ENCODE measurements at places on chromosomes 2 and 18. TPM values are rescaled to one million over a fixed set of nuclear protein-coding genes. Genes with fewer than 3 reads are reported as not detected.

GRCh38 chr2:221088506-221088905 lies 483.6 kb downstream of the EPHA4 start:
- no peak for DNase-seq

GRCh38 chr18:60981682-60982328 lies 351.4 kb upstream of the CDH20 start:
- DNase-seq, result no peak

DNA sequence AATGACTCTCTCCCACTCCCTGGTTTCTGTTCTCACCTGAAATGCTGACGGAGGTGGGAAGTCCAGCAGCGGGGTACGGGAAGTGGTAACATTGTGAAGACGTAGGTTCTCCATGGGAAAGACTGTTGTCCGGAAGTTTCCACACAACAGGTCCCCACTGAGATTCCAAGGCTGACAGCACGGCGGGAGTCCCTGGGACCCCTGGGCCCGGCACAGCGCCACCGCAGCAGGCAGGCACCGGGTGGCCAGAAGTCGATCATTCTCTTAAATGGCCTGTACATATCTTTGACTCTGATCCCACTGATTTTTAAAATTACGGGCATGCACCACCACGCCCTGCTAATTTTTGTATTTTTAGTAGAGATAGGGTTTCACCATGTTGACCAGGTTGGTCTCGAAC lies 201.0 kb upstream of the SALL3 start:
- no peak for DNase-seq

- DNase-seq, result no peak
Measured at GRCh38 chr2:25692143-25692542, 18.8 kb upstream of the DTNB start.

DNA sequence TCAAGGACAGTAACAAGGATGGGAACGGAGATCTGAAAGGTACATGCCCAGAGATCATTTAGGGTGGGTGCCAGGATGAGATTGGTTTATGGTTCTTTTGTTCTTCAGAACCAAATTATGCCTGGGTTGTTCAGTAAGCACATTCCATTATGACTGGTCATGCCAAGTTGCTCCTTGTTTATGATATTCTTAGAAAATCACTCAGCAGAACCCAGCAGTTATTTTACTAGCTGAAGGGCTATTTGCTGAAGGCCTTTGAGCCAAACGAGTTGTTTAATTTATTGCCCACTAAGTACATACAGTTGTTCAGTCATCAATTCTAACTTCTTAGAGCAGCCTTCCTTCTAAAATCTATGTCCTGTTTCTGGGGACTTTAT lies 635 bp downstream of the SLC3A1 start:
- no peak for DNase-seq

- no peak for DNase-seq
Measured at GRCh38 chr2:23375448-23375847, 9.5 kb upstream of the KLHL29 start.

DNA sequence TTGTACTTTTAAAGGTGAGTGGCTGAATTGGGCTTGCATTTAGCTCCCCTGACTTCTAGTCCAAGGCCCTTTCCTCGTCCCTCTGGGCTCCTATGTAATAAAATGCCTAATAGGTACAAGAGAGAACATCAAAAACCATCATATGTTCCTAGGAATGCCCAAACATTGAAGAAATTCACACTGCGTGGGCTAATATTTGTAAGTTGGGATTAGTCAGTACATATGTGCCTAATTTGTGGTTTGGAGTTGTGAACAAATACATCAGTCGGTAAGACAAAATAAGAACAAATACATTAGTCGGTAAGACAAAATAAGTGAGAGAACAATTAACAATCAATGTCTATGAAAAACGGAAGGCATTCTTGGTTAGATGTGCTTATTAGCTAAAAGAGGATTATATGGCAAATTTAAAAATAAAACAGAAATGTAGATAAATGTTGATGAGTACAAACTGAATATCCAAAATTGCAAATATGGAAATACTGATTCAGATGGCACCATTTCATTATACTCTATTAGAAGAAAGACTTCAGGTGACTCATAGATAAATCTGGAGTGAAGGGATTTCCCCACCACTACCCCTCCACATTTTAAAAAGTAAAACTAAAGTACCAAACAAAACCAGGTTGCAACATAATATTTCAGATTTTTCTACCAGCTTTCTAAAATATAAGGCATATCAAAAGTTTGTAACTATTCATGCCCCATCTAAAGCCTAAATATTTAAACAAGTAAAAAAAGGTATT lies 325.4 kb downstream of the ZEB2 start:
- no peak for DNase-seq

DNA sequence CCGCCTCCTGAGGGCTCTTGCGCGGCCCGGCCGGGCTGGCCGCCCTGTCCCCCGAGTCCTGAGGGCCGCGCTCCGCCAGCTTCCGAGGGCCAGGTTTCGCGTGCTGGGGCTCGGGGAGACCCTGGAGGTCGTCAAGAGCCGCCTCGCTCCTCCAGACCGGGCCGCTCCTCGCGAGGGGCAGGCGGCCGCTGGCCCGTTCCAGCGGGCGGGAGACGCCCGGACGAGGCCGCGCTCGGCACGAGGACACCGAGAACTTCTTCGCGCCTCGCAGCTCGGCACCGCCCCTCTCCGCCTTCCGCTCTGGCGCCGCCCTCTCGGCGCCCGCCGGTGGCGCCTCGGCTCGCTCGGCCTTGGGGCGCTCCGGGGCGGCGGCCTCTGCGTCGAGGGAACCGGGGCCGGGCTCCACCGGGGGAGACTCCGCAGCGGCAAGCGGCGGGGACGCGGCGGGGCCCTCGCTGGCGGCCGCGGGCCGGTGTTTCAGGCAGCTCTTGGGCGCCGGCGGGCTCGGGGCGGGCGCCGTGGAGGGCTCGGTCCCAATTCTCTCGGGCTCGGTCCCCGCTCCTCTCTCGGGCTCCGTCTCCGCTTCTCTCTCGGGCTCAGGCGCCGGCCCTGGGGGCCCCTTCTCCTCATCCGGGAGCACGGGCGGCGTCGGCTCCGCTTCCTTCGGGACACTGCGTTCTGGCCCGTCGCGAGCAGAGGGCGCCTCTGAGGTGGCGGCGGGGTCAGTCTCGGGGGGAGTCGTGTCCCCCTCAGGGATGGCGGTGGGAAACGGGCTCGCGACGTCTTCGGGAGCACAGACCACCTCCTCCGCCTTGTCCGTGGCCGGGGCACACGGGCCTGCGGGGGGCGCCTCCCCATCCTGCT lies 91.6 kb upstream of the MGAT4A start:
- DNase-seq, result peak; percentile 68

DNA sequence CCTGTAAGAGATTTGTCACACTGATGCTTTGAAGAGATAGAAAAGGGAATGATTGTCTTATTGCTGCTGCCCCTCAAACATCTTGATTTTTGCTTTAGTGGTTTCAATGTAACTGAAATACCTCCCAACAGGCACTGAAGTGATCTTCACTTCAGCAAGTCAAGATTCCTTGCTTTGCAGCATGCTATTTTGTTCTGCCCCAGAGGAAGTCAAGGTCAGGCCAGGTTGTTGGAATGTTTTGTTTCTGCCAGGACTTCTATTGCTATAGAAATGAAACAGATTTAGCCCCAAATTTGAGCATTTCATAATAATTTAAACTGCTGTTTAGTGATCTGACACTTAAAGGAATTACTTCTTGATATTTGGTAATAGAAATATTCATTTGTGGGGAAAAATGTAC lies 277.6 kb downstream of the ZNF804A start:
- no peak for DNase-seq

- DNase-seq, result peak; percentile 51
Measured at GRCh38 chr2:96594691-96595152, 43.4 kb downstream of the KANSL3 start.

DNA sequence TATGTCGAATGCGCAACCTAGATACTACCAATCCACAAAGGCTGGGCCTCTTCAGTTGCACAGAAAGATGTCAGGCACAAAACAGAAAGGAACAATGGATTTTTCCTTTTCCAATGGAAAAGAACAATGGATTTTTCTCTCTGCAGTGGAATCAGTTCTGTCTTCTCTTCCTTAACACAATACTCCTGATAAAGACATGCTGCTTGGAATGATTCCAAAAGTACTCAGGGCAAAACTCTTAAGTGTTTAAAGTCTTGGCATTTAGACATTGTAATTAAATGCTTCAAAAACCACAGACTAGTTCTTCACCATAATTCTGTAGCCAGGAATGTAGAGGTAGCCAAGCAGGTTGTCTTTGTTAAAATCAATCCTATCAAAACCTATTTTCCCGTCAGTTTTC lies 46.7 kb upstream of the FLACC1 start:
- no peak for DNase-seq

GRCh38 chr18:79799619-79800370 lies 2.1 kb downstream of the KCNG2 start:
- DNase-seq, result no peak

- no peak for DNase-seq
Measured at GRCh38 chr2:56299171-56299691, 115.4 kb downstream of the CCDC85A start.

- DNase-seq, result no peak
Measured at GRCh38 chr2:50719837-50720696, 311.9 kb downstream of the NRXN1 start.

The MAP3K19 gene
- total RNA-seq, result not detected

The SLC8A1 gene
- total RNA-seq, result 0.45 TPM

The MARS2 gene
- 9.6 TPM for total RNA-seq

All from activated CD4-positive, alpha-beta memory T cell treated with anti-CD3 and anti-CD28 coated beads, Interleukin-2, amount 10 ng/mL, durations not matched to agents 7 days and 5 days (primary cell).